ENCODE measurements at places on chromosomes 7 and 10. TPM values are rescaled to one million over a fixed set of nuclear protein-coding genes. Genes with fewer than 3 reads are reported as not detected.

Gene MYO3A
- not detected for total RNA-seq

Gene FBXO24
- not detected for total RNA-seq

Gene ZEB1
- total RNA-seq, result 94.4 TPM

GRCh38 chr10:94443047-94443446 is 40.7 kb downstream of the TBC1D12 start:
- H3K36me3 ChIP-seq, result no peaks in the 10 kb centered on the region
- no peak for DNase-seq

DNA sequence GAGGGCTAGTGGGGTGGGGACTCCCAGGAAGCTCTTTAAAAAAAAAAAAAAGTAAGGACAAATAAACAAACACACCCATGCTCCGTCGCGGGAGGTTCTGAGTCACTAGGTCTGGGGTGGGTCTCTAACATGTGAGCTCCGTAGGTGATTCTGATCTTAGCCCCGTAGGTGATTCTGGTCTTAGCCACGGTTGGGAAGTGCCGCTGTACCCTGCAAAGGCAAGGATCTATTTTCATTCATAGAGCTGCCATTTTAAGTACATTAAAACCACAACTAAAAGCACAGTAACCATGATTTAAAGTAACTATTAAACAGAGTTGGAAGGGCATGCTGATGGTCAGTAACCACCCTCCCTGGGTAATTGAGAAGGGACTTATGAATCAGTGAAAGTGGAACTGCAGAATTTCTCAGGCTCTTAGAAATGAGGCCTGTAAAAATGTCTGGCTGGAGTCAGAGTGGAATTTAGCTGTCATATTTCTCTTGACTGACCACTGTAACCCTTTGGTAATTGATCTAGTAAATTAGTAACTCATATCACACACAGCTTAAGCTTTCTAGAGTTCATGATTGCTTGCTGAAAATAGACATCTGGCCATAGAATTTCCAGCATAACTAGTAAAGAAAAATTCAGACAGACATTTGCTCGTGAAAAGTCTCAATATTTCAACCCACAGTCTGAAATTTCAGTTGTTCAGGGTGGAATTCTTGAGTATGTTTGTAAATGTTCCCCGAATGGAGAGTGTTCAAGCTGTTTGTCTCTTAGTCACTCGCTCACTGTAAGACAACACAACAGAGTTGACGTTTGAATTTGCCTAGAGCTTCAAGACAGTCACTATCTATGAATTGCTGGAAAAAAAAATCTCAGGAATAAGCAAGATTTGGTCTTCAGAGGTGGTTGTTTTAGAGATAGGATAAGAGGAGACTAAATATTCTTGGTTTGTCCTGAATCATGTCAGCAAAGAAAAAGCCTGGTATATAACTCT is 34.2 kb upstream of the TCF7L2 start:
- DNase-seq, result no peak
- peaks cover 5% of the 10 kb centered on the region for H3K4me1 ChIP-seq
- no peaks in the 10 kb centered on the region for H3K36me3 ChIP-seq

- no peaks in the 10 kb centered on the region for H3K27me3 ChIP-seq
- no peak overlapping the region for H3K27ac ChIP-seq
- no peaks in the 10 kb centered on the region for H3K36me3 ChIP-seq
- no peak for DNase-seq
- no peak overlapping the region for H3K4me3 ChIP-seq
- peaks cover 3% of the 10 kb centered on the region for H3K4me1 ChIP-seq
These were observed 113.4 kb upstream of the AHR start for GRCh38 chr7:17184805-17185689.

DNA sequence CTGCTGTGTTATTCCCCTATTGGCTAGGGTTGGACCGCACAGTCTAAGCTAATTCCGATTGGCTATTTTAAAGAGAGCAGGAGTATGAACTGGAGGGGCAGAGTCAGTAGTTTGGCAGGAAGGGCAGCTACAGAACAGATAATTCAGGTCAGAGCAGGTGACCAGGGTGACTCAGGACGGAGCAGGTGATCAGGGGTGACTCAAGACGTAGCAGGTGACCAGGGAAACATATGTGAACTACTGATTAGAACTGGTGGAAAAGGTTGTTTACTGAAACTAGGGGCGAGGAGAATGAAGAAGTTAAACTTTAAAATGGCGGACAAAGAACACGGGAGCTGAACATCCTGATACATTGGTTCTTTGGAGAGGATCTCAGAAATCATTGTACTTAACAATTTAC is 102.3 kb downstream of the CCDC7 start:
- no peak for DNase-seq
- H3K4me1 ChIP-seq, result no peaks in the 10 kb centered on the region

All from heart right ventricle (tissue), 16 donors.